Activated CD4-positive, alpha-beta T cell treated with anti-CD3 and anti-CD28 coated beads, Interleukin-2, amount 50 U/mL, for 16 hours (primary cell): ENCODE measurements at places on chromosomes 11 and 22.

DNA sequence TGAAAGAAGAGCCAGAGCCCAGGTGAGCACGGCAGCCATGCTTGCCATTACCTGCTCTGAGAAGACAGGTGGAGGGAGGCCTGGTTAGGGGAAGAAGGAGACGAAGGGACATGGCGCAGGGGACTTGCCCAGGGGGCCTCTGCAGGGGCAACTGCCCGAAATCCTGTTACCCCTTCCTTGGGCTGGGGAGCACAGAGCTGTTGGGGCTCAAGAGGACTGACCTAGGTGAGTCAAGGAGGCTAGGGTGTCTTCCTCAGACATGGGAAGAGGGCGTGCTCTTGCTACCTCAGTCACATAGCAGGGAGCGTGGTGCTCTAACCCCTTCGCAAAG, at the start of gene APOA5:
TSS of gene APOA5 (minus strand) at position 67 of the 331 bp plus-strand sequence. CDS start at position 48, 19 bp downstream.
- no peak for DNase-seq

GRCh38 chr11:19931141-19931770, 218.6 kb downstream of the NAV2 start:
- DNase-seq, result no peak

- no peak for DNase-seq
These were observed 60.9 kb upstream of the PARVG start for GRCh38 chr22:44119669-44120313.

GRCh38 chr11:8310743-8311298, 47.1 kb upstream of the LMO1 start:
- DNase-seq, result no peak

GRCh38 chr11:128341280-128342248, 245.8 kb downstream of the ETS1 start:
- DNase-seq, result peak; percentile 78

DNA sequence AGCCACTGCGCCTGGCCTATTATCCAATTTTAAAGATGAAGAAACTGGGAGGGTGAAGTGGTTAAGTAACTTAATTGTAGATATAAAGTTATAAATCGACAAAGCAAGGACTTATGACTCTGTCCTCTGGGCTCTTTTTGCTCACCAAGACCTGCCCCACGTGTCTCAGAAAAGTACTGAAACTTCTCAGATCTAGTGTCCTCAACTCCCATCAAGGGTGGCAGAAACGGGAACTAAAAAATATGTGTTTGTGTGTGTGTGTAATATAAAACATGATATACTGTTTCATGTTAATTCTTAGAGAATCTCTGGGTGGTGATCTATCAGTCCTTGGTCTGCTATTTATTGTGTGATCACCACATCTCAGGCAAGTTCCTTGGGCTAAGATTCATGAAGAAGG, 104.9 kb downstream of the GAB2 start:
- DNase-seq, result no peak

DNA sequence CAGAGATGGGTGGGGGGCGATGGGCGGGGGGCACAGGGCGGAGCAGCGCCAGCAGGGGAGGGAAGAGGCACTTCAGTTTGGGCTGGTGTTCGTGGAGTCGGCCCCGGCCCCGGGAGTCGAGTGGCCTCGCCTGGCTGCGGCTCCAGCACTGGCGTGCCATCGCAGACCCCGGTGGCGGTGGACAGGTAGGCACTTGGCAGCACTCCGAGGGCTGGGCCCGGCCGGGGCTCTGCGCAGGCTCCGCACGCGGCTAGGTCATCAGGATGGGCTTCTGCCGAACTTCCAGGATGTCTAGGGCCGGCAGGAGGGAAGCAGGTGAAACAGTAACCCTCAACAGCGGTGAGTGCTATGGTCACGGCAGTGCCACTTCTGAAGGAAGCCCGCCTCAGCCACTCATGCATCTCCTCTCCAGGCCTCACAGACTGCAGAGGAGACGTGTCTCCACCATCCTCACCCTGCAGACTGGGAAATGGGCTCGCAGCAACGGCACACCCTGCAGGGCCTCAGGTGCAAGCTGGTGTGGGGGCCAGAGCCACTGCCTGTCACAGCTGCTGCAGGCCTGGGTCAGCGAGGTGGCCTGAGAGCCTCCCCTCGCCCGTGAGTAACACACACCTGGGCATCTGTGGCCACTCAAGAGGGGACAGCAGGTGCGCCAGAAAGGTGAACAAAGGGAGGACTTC, 33.3 kb downstream of the NUP50 start:
- DNase-seq, result no peak

DNA sequence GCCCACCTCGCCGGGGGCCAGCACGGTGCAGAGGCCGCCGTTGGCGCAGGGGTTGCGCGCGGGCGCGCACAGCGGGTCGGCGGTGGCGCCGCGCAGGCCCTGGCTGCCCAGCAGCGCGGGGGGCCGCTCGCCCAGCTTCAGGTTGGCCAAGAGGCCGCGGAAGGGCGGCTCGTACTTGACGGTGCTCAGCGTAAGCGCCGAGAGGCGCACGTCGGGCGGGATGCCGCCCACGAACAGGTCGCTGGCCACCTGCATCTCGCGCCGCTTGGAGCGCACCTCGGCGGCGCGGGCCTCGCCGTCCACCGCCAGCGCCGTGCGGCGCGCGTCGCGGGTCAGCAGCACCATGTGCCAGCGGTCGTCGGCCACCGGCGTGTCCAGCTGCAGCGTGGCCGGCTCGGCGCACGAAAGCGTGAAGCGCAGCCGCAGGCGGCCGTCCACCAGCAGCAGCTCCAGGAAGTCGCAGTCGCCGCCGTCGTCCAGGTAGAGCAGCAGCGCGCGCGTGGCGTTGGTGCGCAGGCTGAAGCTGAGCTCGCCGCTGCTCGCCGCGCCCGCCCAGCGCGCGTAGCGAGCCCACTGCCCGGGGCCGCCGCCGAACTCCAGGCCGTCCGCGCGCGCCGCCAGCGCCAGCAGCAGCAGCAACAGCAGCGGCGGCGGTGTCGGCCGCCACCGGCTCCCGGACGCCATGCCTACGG, 9.8 kb downstream of the NRXN2 start:
- no peak for DNase-seq

DNA sequence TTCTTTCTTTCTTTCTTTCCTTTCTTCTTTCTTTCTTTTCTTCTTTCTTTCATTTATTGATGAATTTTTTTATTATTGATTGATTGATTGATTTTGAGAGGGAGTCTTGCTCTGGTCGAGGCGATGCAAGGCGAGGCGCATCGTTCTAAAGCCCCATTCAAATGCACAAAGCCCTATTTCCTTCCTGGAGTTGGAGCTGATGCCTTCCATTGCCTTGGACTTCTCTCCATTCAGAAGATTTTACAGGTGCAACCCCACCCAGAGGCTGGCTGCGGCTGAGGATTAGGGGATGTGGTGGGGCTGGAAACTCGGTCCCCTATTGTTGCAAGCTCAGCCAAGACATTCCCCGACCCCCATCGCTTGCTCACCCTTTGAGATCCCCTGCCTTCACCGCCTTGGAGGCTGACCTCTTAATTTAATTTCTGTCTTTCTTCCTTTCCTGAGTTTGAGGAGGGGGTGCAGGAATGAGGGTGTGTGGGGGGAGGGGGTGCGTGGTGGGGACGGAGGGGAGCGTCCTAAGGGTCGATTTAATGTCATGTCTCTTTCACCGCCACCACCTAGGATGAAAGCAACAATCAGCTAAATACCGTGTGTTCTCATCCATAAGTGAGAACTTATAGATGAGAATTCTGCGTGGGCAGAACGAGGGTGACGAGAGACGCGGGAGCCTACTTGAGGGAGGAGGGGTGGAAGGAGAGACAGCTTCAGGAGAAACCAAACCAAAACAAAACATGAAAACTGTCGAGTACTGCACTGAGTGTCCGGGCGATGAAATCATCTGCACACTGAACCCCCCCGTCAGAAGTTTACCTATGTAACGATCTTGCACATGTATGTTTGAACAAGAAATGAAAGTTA, 3913.9 kb upstream of the OR11H1 start:
- DNase-seq, result no peak

- DNase-seq, result no peak
These were observed 32.4 kb upstream of the CD44 start for GRCh38 chr11:35106595-35106994.

DNA sequence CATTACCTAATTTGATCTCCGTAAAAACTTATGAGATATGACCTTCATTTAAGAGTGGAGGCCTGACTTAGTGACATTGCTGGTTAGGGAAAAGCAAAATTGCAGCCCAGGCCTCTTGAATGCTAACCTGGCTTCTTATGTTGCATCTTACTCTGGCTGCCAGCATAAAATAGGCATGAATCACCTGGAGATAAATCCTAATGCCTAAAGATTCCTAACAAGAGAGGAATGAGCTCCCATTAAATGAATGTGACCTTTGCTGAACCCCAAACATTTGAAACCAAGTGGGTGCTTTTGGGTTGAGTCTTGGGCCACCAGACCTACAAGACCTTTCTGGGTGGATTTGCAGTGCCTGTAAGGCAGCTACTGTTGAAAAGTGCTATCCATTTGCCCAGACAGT, 1145.6 kb upstream of the TENM4 start:
- DNase-seq, result no peak

GRCh38 chr11:66324664-66325063, 7.8 kb upstream of the CD248 start:
- no peak for DNase-seq

DNA sequence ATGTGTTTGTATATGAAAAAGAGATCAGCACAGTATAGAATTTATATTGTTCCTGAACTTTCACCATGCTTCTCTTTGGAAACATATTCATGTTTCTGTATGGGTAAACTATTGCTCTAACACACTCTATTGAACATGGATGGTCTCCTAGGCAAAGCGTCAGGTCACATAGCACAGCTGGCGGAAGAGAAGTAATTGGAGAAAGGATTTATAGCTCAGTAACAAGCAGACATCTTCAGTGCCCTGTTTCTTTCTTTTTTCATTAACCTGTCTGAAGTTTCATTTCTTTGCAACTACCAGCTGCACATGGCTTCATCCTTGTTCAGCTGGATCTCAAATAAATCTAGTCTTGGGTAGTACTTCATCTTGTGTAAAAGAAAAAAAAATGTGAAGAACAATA, 84.4 kb upstream of the TRPC6 start:
- no peak for DNase-seq

DNA sequence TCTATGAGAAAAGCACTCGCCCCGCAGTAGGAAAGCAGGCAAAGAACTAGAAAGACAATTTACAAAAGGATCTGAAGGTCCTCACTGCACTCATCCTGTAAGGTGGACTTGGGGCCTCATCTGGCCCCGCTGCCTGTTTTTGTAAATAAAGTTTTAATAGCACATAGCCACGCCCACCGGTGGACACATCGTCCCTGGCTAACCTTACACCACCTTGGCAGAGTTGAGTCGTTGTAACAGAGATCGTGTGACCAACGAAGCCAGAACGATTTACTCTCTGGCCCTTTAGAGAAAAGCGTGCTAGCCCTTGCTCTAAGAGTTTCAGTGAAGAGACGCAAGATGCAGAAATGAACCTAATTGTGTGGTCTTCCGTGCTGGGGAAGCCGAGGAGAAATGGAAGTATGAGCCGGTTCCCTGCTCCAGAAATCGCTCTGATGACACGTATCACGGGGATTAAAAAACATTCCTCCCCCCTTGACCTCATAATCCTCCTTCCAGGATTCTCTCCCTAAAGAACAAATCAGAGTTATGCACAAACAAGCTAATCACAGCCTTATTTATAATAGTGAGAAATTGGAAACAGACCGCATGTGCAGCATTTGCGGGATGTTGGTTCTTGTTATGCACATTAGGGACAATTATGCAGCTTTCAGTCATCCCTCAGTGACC, 80.1 kb downstream of the CDKN1C start:
- no peak for DNase-seq

DNA sequence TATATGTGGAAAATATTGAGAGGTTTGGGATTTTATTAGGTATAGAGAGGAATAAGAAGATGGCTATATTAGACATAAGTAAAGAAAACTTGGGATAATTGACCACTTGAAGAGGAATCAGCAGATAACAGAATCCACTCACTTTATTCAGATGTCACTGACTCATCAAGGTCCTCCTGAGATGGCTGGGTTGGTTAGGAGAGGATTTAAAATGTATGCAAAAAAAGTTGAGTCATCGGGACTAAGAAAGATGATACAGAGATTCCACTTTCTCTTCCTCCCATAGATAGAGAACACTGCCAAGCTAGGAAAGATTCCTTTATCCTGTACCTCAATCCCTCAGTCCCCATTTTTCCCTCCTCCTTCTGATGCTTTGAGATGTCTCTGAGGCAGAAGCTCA, at the start of gene OR6A2:
TSS of gene OR6A2 (minus strand) at position 288 of the 400 bp plus-strand sequence. CDS start 3,981 bp downstream, outside the sequence.
- DNase-seq, result no peak

DNA sequence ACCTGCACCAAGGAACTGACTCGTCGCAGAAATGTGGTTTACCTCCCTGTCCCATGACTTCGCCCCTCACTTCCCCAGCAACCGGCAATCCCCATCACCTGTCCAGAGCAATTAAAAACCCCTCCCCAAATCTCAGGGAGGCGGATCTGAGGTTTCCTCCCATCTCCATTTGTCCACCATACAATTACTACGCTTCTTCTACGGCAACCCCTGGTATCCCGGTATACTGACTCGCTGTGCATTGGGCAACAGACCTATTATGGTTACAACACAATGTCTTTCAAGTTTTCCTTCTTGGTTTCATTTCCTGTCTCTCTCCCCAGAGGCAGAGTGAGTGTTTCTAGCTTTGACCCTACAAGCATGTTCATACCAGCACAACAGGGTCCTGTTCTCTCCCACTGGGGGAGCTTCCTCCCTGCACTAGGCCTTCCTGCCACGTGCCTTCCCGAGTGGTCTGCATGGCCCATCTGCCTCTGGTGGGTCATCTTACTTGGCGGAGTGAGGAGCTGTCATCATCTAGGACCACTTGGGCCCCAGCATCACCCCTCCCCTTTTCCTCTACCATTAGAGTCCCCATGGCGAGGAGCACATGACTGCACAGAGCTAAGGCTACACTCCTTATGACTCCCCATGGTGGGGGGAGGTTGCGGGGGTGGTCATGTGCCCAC, 30.3 kb upstream of the NAP1L4 start:
- DNase-seq, result peak; percentile 36

DNA sequence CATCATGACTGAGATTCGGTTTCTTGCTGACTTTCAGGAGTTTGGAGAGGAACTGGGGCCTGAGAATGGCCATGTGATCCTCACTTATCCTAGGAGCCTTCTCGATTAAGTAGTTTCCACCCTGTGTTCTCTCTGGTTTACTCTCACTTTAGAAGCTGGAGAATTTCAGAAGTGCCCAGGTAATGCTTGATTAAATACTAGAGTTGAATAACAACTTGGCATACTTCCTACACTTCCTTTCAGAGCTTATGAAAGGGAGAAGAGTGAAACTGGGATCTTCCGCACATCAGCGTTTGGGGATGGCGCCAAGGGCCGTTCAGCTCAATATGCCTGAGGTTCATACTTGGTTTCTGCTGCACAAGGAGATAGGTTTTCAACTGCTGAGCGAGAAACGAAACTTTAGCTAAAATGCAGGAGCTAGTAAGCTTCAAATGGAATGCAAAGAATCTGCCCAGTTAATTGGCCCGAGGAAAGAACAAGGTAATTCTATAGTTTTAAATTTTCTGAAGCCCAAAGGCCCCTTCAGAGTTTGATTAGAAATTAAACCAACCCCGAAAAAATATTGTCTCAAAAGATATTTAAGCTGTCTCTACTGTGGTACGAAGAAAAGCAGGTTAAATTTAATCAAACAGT, 823 bp upstream of the MUC15 start:
- no peak for DNase-seq

- no peak for DNase-seq
These were observed 8.9 kb downstream of the HPS4 start for GRCh38 chr22:26474682-26475081.
